ENCODE measurements at places on chromosomes 12 and 14. TPM values are rescaled to one million over a fixed set of nuclear protein-coding genes. Genes with fewer than 3 reads are reported as not detected.

Gene SCYL2
- 54.1 TPM for total RNA-seq

Gene SETD1B
- 5.3 TPM for total RNA-seq

Gene NFYB
- 17.6 TPM for total RNA-seq

Gene MYF6
- total RNA-seq, result 9.8 TPM

Gene A2ML1
- 46.5 TPM for total RNA-seq

Gene TMPRSS12
- not detected for total RNA-seq

DNA sequence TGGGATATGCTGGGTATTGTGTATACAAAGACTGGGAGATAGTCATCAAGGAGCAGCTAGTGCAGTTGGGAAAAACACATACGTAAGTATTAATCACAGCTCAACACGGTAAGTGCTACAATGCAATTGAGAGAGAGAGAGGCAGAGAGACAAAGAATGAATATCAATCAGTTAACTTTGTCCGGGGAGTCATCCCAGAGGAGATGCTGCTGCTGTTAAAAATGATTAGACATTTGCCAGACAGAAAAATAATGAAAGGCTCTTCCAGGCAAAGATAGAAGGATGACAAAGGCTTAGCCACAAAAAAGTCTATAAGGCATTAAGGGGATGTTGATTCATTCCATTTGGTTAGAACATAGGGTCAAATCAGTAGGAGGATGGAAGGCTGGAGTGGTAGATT, 45.1 kb downstream of the AKAP6 start:
- no peak for DNase-seq

DNA sequence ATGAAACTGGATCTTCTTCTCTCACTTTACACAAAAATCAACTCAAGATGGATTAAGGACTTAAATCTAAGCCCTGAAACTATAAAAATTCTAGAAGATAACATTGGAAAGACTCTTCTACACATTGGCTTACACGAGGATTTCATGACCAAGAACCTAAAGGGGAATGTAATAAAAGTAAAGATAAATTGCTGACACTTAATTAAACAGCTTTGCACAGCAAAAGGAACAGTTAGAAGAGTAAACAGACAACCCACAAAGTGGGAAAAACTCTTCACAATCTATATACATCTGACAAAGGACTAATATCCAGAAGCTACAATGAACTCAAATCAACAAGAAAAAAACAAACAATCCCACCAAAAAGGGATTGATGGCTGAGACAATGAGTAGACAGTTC, 74.4 kb downstream of the BLTP3B start:
- no peak for DNase-seq

DNA sequence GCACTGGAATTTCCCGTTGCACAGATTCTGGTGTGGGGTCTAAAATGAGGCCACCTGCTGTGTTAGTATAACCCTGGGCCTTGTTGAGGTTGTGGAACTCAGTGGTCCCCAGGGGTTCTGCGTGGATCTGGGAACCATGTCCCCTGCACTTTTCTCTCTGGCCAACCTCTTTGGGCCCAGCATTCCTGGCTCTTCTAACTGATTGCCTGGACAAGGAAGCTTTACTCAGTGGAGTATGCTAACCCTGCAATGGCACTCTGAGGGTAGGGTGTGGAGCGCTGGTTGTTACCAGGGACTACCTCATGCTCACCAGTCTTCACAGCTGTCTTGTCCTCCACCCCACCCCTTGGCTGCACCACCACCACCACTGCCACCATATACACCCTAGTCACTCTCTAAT, 39.2 kb downstream of the CPM start:
- DNase-seq, result no peak

- no peak for DNase-seq
These were observed 6.7 kb upstream of the ARID4A start for GRCh38 chr14:58291646-58292045.

GRCh38 chr14:84688297-84689025, 841.5 kb upstream of the FLRT2 start:
- DNase-seq, result no peak

DNA sequence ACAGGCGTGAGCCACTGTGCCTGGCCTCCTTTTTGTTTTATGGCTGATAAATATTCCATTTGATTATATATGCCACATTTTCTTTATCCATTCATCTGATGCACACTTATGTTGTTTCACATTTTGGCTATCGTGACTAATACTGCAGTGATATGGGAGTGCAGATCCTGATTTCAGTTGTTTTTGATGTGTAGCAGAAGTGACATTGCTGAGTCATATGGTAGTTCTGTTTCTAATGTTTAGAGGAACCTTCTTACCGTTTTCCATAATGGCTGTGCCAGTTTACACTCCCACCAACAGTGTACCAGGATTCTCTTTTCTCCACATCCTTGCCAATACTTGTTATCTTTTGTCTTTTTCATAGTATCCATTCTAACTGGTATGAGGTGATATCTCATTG, 235.9 kb downstream of the ERC1 start:
- DNase-seq, result no peak

- peak; percentile 29 for DNase-seq
These were observed 89.3 kb downstream of the OSBPL8 start for GRCh38 chr12:76470028-76470939.

GRCh38 chr12:97397008-97397407, 65.6 kb upstream of the RMST start:
- DNase-seq, result no peak

DNA sequence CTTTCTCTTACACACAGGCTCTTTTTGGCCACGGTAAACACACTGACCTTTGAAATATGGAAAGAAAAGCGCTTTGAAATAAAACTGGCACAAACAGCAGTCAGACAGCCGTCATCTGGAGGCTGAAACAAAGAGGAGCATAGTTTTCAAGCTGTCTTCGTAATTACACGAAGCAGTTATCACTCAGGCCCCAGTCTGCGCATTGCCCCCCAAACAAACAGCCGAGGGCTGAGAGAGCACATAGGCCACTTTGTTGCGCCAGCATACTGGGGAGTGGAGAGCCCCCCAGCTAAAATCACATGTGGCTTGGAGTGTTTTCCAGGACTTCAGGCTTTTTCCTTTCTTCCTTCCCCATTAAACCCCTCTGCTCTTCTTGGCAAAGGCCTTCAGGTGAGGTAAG, 142.9 kb upstream of the BTG1 start:
- DNase-seq, result peak; percentile 17

DNA sequence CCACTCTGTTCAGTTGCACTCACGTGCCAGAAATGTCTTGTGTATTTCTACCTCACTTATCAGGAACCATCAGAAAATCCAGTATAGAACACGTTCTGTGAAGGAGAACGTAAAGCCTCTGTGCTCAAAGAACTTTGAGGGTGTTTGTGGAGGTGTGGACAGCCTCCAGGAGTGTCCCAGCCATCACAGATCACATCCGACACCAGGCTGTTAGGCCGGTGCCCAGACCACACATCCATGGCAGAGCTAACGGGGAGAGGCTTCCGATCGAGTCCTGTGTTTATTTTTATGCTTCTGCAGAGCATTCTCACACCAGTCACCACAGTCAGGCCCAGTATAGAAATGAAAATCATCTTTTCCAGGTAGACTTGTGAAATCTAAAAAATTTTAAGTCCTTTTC, 53.6 kb downstream of the TPCN1 start:
- DNase-seq, result no peak

DNA sequence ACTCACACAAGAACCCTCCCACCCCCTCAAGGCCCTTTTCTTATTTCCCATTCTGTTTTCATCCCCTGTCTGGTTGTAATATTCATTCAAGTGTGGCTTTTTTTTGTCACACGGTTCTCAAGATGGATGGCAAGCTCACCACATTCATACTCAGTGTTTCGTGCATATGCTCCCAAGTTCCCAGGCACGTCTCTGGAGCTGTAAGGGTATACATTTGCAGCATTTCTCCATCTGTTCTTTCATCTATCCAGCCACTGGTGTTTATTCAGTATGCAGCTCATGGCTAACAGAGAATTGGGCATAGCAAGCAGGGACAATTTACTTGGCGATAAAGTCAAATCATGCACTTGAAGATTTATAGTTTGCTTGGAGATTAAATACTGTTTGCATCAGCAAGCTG, 212.1 kb downstream of the GRIN2B start:
- DNase-seq, result no peak

DNA sequence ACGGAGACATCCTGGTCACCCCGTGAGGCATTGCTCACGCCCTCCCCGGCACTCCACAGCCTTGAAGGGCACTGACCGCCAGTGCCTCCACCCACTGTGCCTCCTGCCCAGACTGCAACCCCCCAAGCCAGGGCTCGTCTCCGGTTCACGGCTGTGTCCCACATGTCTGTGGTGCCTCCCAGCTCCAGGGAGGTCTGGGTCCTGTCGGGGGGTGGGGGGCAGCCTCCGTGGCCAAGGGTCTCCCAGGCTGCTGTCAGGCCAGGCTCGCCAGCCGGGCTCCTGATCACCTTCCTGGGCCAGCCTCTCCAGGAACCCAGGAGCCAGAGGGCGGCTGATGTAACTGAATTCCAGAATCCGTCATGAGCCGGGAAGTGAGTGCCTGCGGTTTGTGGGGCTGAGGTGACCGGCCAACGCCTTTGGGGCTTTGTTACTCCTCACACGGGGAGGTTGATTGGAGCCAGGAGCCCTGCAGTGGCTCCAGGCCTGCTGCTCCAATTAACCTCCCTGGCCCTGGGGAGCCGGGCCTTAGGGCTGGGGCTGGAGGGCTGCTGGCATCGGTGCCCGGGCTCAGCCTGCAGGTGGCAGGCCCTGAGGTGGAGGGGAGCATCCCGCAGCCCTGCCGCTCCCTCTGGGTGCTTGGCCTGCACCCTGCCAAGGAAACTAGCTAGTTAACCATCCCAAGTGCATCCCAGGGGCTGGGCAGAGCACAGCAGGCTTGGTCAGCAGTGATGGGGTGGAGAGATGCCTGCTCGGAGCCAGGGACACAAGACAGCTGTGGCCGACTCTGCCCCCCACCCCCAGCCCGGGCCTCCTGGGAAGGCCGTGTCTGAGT, 36.4 kb upstream of the FBRSL1 start:
- DNase-seq, result no peak

- DNase-seq, result no peak
These were observed 30.1 kb upstream of the LIMA1 start for GRCh38 chr12:50313256-50313931.

DNA sequence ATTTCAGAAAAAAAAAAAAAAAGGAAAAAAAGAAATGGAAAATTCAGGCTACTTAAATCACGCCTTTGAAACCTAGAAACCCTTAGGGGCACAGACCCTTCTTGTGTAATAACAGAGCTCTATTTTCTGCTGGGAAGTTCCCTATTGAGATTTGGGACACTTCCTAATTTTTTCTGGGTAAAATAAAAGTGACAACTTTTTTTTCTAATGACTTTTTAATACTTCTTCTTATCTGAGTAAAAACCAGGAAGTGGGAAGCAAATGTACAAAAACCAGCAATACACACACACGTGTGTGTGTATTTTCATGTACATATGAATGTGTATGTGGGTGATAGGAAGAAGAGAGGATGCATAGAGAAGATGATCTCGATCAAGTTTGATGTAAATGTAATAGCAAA, 35.8 kb downstream of the ETV6 start:
- no peak for DNase-seq

GRCh38 chr14:91568626-91569025, 58.5 kb upstream of the PPP4R3A start:
- DNase-seq, result no peak
